CD4-positive, alpha-beta T cell treated with Interleukin-2 at 100 ng/mL for 4 hours (primary cell): ENCODE measurements at places on chromosomes 1 and 21.

- DNase-seq, result no peak
Measured at GRCh38 chr1:242854466-242854865, 330.0 kb upstream of the PLD5 start.

DNA sequence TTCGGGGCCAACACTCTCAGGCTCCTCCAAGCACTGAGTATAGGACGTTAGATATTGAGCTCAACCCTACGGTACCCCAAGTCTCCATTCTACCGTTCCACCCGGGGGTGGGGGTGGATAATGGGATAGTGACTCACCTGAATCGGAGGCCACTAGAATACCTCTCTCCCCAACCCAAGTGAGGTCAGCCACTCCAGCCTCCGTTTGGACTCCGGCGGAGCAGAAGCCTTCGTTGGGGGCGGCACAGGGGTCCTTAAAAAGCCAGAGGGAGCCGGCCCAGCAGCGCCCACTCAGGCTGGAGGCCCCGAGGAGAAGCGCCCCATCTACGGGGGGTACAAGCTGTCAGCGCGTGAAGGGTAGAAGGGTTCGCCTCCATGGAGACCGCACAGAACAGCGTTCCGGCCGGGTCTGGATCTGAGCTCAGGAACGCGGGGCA is 556 bp downstream of the WDR77 start:
- peak; percentile 17 for DNase-seq

DNA sequence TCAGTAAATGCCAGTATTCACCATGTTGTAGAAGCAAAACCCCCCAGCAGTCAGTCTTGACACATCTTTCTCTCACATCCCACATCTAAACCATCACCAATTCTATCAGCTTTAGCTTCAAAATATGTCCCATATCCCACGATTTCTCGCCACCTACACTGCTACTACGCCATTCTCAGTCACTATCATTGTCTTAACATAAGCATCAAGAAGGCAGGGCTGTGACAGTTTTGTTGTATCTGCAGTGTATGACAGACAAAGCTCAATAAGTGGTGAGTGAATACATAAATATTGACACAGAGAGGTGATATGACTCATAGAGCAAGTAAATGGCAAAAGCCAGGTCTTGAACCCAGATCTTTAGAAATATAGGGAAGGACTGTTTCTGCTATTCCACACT is 59.9 kb downstream of the JAK1 start:
- no peak for DNase-seq

GRCh38 chr1:111880881-111881837 is 108.3 kb downstream of the KCND3 start:
- no peak for DNase-seq

- no peak for DNase-seq
Measured at GRCh38 chr1:166136222-166136621, 30.6 kb downstream of the FAM78B start.

GRCh38 chr1:176779992-176780328 is 317.0 kb downstream of the PAPPA2 start:
- no peak for DNase-seq

GRCh38 chr1:234602334-234603220 is 7.4 kb downstream of the IRF2BP2 start:
- DNase-seq, result peak; percentile 55

DNA sequence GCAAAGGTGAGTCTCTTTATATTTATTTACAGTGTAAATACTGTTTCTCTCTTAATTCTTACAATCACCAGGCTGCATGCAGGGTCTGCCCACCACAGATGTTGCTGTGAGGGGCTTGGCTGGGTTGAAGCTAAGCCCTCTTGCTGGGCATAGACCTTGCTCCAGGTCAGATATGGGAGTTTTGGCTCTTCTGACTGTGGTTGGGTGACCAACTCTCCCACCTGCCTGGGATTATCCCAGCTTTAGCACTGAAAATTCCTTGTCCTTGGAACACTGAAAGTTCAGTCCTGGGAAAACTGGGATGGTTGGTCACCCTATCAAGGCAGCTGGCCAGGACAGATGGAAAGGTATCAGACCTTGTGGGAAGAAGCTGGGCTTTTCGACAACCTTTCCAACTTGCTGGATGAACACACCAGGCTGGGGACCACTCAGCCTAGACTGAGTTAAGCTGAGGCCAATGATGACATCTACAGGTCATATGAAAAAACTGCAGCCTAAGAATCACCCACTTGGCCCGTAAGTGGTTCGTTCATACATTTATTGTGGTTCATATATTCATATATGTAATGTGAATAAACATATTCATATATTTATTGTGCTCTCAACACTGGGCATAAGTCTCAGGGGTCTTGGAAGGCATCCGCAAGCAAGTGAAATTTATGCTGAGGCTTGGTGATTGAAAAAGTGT is 26.6 kb upstream of the HPDL start:
- DNase-seq, result peak; percentile 67

- DNase-seq, result peak; percentile 30
Measured at GRCh38 chr1:1599030-1599934, 653 bp downstream of the FNDC10 start.

DNA sequence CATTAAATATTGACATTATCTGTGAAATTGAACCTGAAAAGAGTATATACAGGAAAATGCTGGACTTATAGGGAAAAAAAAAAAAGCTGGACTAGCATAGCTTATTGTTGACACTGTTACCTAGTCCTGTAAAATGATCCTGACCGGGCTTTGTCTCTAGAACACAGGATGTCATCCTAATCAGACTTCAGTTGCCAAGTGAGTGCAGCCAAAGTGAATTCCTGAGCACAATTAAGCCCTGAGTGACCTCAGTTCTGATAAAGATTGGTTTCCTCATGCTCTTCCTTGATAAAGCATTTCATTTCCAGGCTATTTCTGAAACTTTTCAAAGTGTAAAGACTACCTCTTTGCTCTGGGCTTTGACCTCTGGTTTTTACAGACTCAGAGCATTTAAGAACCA is 19.8 kb downstream of the SELP start:
- no peak for DNase-seq

GRCh38 chr1:9110669-9111356 is 18.1 kb downstream of the GPR157 start:
- DNase-seq, result peak; percentile 77

GRCh38 chr1:102851616-102852015 is 256.7 kb downstream of the COL11A1 start:
- DNase-seq, result no peak

DNA sequence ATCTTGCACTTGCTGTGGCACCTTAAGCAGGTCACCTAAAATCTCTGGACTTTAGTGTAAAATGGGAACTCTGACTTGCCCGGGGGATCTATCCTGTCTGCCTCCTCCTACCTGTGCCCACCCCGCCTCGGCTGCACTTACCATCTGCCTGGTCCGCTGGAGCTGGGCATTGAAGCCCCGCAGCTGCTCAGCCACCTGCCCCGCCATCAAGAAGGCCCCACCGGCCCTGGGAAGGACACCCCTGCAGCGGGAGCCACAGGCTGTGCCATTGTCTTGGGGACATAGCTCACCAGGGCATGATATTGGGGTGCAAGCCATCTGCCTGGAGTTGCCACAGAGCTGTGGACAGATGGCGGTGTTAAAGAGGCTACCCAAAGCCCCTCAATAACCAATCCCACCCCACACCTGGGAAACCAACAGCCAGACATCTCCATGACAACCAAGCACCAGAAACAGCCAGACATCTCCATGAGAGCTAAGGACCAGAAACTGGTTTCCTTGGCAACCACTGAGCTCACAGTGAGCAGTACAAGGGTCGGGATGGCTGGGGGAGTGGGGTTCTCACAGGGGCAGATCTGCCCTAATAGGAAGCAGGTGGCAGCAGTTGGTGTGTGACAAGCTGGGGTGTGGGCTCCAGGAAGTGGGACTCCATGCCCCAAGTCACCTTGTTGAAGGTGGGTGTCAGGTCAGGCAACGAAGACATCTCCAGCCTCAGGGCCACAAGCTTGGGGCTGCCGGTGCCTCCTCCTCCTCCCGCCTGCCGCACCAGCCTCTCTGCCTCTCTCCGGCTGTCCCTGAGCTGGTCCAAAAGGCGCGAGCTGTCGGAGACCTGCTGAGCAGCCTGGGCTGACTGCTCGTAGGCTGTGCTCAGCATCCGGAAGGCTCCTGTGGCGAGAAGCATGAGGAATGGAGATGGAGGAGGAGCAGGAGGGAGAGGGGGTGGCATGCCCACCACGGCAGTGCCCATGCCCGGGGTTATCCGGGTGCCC is 29.1 kb downstream of the LAMB3 start:
- DNase-seq, result no peak

DNA sequence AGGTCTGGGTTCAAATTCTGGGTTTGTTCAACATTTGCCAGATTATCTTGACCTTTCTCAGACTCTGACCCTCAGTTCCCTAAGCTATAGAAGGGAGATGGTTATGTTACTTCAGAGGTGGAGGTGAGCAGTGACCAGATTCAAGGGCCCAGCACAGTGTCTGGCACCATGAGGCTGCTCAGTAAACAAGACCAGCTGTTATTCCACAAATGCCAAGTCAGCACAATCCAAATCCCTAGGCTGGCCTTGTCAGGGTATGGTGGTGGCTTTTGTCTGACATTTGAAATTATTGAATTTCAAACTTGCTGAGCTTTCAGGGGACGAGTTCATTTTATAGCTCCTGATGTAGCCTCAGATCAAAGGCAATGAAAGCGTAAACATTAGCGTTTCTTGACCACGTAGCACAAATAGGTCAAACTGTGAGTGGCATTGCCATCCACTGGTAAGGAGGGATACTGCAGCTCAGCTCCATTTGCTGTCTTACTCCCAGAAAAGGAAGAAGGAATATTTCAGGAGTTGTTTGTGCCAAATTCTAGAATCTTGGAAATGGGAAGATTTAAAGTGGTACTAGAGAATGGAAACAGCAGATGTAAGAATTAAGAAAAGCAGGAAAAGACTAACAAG is 94.3 kb upstream of the EDN2 start:
- no peak for DNase-seq

DNA sequence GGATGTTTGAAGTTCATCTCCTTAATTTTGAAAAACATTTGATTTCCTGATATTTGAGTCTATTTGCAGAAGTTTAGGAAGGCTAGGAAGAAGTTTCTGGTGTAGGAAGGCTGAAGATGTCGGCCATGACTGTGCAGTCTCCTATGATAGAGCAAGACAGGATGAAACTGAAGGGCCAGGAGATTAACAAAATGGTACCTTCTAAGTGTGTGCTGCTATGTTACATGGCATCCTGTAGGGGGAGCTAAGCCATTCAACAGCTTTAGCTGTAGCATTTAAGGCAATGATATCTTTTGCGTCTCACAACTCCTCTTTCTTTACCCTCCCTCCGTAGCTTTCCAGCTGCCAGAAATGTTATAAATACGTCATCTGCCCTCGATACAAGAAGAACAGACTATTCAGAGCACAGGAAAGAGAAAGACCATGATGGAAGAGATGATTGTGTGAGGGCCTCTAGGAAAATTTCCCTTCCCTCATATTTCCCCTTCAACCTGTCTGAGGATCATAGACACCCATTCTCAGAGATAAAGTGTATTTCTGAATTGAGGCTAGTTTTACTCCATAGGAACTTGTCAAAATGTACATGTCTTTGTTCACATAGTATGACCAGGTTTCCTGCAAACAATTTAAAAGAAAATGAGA is 61.1 kb downstream of the XCL1 start:
- no peak for DNase-seq

- no peak for DNase-seq
Measured at GRCh38 chr1:24304763-24305162, 14.4 kb upstream of the GRHL3 start.

- no peak for DNase-seq
Measured at GRCh38 chr1:90724361-90724760, 7.3 kb upstream of the BARHL2 start.

DNA sequence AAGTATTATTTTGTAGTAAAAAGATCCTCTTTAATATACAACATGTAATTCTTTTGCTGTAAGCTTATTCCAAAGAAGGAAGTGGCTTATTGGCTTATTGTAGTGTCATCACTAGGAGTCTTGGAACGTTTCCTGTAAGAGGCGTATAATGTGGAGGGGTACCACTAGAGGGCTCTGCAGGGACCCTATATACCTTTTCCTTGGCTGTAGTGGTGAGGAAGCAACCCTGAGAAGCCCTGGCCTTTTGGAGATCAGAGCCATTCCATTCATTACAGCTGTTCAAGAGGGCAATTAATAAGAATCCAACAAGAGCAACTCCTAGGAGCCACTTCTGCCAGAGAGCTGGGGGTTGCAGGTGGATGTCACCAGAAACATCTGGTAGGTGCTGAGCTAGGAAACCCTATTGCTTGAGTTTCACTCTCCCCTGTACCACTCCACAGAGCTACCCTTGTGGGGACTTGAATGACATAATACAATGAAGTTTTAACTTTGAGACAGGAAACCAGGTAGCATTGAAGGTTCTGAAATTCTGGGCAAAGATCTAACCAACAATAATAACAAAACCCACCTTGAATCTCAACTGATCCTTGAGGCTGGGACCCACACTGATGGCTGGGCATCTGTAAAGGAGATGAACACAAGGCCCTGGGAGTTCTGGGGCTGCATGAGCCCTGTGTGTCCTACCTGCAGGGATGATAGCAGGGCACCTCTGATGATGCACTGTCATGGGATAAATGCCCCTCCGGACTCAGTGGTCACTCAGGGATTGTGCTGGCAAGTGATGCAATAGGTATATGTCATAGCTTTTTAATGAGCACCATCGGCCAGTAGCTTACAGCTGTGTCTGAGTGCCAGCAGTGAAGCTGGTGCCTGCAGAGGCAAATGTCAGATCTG is 160.2 kb upstream of the COA6 start:
- peak; percentile 6 for DNase-seq

- no peak for DNase-seq
Measured at GRCh38 chr1:115976921-115977498, 697 bp downstream of the SLC22A15 start.

DNA sequence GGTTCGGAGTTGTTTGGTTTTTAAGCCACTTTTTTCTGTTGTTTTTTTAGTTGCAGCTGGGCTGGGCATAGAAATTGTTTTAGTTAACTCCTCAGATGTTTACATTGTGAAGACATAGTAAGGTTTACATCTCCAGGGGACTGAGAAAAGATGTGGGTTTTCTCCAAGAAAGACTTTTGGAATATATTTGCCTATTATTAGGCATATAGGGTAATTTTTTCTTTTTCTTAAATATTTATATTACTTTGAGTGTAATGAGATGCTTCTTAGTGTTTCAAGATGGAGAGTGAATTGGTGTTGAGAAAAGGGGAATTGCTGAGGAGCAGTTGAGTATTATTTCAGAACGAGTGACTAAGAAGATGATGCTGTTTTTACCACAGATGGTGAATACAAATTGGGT is 26.6 kb upstream of the PIGK start:
- DNase-seq, result no peak

DNA sequence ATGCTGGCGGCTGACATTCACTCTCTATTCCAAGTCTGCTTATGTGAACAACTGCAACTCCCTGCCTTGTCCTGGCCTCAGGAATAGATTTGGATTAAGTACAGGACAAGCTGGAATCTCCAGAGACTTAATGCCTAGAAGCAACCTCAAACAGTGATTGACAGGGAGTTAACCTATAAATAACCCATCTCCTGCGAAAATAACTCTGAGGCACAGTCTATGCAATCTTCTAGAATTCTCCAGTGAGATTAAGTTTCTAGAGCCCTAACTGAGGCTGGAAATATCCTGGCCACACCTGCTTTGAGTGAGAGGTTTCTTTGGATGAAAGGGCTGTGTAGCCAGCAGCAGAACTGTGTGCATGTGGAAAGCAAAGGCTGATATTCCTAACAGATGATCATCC is 25.3 kb upstream of the ATP1A1 start:
- DNase-seq, result no peak
